Urothelium cell line (cell line): ENCODE measurements at places on chromosomes 4 and X.
A peak's percentile ranks its signal among the peaks of the same experiment; 100 is the strongest.

DNA sequence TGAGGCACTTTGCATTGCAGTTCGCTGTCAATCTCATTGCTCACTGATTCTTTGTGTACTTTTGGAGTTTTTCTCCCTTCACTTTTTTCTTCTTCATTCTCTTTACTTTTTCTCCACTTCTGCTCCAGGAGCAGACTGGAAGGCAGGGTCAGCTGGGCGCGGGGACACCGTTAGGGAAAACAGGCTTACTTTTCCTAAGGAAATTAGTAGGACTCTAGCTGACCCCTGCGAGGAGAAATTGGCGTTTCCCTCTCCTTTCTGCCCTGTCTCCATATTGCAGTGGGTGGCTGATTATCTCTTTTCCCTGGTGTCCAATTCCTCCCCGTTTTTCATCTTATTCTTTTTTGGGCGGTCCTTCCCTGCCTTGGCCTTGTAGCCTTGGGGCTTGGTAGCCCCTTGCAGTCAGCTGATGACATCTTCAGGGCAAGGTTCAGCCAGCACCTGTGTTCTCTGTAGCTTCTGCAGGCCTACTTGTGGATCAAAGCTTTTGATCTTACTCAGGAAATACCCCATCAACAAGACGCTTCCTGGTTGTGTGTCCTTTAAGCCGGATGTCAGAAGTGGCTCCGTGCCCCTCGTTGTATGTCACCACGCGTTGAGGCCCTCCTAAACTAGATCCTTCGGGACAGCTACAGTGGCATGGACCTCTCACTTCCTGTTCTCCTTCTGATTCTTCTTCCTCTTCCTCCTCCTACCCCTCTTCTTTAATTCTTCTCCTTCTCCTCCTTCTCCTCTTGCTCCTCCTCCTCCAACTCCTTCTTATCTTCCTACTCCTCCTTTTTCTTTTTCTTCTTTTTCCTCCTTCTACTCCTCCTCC, 36.1 kb downstream of the NBDY start:
- DNase-seq, result no peak

DNA sequence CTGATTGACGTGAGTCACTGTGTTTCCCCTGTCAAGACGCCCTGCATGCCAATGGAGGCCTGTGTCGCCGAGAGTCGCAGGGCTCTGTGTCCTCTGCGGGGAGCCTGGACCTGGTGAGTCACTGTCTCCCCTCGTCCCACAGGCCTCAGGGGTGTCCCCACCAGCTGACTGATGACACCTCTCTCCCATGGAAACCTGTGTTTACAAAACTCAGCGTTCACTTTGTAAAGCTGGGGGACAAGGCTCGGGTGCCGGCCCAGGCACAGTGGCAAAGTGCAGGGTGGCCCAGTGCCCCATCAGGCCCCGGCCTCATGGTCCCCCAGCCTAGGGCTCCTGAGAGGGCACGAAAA, 21.2 kb upstream of the HGFAC start:
- DNase-seq, result no peak

- DNase-seq, result no peak
Measured at GRCh38 chr4:94974773-94975172, 217.0 kb downstream of the BMPR1B start.

DNA sequence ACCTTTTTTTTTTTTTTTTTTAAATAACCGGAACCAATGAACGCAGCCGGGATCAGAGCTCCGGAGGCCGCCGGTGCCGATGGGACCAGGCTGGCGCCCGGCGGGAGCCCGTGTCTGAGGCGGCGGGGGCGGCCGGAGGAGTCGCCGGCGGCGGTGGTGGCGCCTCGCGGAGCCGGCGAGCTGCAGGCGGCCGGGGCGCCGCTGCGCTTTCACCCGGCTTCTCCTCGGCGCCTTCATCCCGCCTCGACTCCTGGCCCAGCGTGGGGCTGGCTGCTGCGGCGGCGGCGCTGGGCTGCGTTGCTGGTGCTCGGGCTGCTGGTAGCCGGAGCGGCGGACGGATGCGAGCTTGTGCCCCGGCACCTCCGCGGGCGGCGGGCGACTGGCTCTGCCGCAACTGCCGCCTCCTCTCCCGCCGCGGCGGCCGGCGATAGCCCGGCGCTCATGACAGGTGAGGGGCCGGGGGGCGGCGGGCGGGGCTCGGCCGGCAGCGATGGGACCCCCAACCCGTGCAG, 337 bp downstream of the STIM2 start:
- DNase-seq, result peak; percentile 12

GRCh38 chr4:156558373-156559025, 413.1 kb downstream of the PDGFC start:
- no peak for DNase-seq

GRCh38 chr4:107951551-107951950, 20.2 kb downstream of the CYP2U1 start:
- DNase-seq, result no peak

- no peak for DNase-seq
Measured at GRCh38 chrX:23133551-23133950, 133.8 kb downstream of the DDX53 start.

DNA sequence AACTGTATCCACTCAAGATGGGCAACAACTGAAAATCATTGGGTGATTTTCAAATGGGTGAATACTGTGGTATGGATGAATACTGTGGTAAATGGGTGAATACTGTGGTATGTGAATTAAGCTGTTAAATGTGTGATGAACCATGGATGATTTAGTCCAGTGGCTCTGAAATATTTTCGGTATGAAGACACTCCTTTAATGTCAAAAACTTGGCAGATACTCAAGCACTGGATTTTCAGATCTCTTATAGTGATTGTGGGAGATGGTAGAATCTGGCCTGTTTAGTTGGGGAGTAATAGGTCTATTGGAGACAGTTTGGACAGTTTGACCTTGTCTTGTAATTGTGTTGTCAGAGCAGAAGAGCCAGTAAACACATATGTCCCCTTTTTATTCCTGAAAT, 45.7 kb downstream of the SSX7 start:
- DNase-seq, result no peak

DNA sequence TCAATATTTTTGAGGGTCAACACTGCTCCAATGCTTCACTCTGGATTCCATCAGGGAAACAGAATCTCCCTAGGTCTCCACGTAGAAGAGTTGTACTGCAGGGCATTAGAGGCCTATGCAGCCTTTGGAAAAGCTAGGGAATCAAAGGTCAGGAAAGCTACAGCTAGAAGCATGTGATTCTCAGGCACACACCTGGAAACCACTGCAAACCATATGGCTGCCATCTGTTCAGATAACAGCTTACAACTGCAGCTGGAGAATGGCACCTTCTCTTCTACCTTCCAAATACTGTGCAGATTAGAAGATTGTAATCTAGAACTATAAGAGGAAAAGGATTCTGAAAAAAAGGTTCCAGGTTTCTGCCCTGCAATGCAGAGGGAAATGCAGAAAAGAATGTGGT, 60.6 kb downstream of the BTC start:
- no peak for DNase-seq

GRCh38 chrX:80876877-80877276, 67.2 kb upstream of the BRWD3 start:
- no peak for DNase-seq

- no peak for DNase-seq
Measured at GRCh38 chr4:7209699-7210098, 17.4 kb downstream of the SORCS2 start.

GRCh38 chr4:150178161-150178560, 99.9 kb downstream of the DCLK2 start:
- no peak for DNase-seq

DNA sequence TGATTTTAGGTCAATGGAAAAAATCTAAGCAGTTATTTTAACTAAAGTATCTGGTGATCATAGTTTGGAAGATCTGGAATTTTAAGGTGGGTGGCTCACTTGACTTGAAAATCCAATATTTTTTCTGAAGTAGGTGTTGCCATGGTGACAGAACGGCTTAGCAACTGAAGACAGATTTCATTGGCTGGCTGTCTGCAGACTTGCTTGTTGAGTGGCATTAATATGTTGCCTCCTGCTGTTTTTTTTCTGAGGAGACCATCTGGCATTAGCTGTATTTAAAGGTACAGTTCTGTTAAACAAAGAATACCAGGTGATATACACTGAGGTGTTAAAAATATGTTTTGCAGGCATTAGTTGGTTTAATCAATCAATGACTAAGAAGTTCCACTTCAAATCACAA, 19.8 kb downstream of the CPE start:
- DNase-seq, result peak; percentile 21
